ENCODE measurements at places on chromosomes 16 and 17. TPM values are rescaled to one million over a fixed set of nuclear protein-coding genes. Genes with fewer than 3 reads are reported as not detected.

Gene SLC47A1
- 1.6 TPM for total RNA-seq

Gene GFOD2
- total RNA-seq: 19.6 TPM

Gene TBX4
- total RNA-seq: not detected

Gene TMEM92
- total RNA-seq: 0.05 TPM

Gene SLC16A5
- total RNA-seq: 4.7 TPM

Gene SDR42E2
- total RNA-seq: not detected

Gene NEUROD2
- total RNA-seq: not detected

Gene KCNH4
- total RNA-seq: 0.15 TPM

Gene ELMO3
- total RNA-seq: 0.60 TPM

Gene TEX19
- total RNA-seq: not detected

Gene TBC1D10B
- total RNA-seq: 46.5 TPM

Gene ZNF213
- total RNA-seq: 4.9 TPM

Gene ALOX15
- not detected for total RNA-seq

Gene GLP2R
- not detected for total RNA-seq

Gene KRT33B
- not detected for total RNA-seq

Gene TSPAN10
- total RNA-seq: not detected

Gene MFAP4
- not detected for total RNA-seq

Gene CRHR1
- not detected for total RNA-seq

Gene TBC1D3I
- total RNA-seq: not detected

Measured in mammary microvascular endothelial cell (primary cell).